Common myeloid progenitor, CD34-positive (primary cell): ENCODE measurements at places on chromosomes 13 and 19.

DNA sequence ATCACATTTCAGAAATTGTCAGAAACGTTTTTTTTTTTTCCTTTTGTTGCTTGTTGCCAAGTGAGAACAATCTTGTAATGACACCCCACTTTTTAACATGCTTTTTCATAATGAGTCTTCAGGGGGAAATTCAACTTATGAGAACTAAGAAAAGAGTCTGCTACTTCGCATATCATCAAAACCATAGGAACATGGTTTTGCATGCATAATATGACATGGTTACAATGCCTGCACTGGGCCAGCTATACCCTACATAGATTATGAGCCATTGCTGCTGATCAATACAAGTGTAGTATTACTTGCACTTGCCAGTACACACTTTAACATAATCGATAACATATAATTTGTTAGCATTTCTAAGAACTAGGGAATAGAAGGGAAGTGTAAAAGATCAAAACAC lies 191.0 kb upstream of the NBEA start:
- H3K27ac ChIP-seq = no peak overlapping the region
- no peak overlapping the region for H3K4me3 ChIP-seq
- no peaks in the 10 kb centered on the region for H3K36me3 ChIP-seq
- H3K4me1 ChIP-seq = no peaks in the 10 kb centered on the region
- DNase-seq = no peak

- no peak overlapping the region for H3K27ac ChIP-seq
- no peaks in the 10 kb centered on the region for H3K36me3 ChIP-seq
- no peaks in the 10 kb centered on the region for H3K27me3 ChIP-seq
- peaks cover 1% of the 10 kb centered on the region for H3K4me1 ChIP-seq
- no peak overlapping the region for H3K4me3 ChIP-seq
- DNase-seq = no peak
These were observed 424.7 kb downstream of the KCTD12 start for GRCh38 chr13:76461484-76461883.

DNA sequence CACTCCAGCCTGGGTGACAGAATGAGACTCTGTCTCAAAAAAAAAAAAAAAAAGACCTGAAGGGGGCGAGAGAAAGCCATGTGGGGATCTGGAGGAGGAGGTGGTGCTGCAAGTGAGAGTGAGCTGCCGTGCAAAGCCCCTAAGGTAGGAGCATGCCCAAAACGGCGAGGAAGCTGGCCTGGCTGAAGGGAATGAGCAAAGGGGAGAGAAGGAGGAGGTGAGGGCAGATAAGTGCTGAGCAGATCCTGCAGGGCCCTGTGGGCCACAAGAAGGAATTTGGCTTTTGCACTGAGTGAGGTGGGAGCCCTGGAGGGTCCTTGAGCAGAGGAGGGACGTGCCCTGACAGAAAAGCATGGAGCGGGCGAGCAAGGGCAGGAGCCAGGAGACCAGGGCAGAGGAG lies 19.4 kb upstream of the ADGRE5 start:
- no peak overlapping the region for H3K27ac ChIP-seq
- no peak overlapping the region for H3K4me3 ChIP-seq
- peak; percentile 74 for DNase-seq
- H3K27me3 ChIP-seq = no peaks in the 10 kb centered on the region
- no peaks in the 10 kb centered on the region for H3K36me3 ChIP-seq

DNA sequence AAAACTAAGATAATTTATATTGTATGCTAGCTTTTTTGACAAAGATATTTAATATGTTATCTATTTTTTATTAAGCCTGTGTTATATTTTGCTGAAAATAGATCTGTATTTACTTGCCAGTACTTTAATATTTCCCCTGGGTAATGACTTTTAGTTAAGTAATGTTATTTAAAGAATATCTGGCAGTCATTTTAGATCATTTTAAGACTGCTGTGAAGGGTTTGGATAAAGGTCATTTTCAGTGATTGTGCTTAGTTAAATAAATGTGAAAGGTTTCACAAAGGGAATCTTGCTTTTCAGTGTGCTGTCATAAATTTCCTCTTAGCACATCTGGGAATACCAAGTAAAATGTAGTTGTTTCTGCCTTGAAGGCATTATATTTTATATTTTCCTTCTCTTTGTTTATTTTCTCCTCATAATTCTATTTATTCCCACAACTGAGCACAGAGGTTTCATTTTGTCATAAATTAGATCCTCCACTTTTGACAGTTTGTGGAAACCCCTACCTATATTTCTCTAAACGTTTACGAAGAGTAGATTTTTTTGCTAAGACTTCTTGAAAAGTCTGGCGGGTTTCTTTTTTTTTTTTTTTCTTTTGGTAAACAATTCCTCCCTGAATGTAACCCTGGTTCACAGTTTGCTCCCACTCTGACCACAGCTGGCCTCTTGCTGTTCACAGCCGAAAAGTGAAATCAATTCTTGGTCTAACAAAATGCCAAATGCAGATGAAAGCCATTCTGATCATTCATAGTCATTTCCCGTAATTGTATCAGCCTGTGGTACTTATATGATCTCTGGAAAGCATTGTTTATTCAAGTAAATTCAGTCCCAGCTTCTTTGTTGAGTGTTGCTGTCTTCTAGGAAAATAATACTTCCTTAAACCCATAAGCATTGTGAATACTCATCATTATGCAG lies 87.8 kb downstream of the MAB21L1 start:
- H3K36me3 ChIP-seq = no peaks in the 10 kb centered on the region
- DNase-seq = no peak
- no peaks in the 10 kb centered on the region for H3K4me1 ChIP-seq
- no peaks in the 10 kb centered on the region for H3K27me3 ChIP-seq
- H3K4me3 ChIP-seq = no peak overlapping the region
- no peak overlapping the region for H3K27ac ChIP-seq

- H3K27me3 ChIP-seq = peaks cover 27% of the 10 kb centered on the region
- no peak for DNase-seq
- no peak overlapping the region for H3K27ac ChIP-seq
- H3K4me1 ChIP-seq = peaks cover 25% of the 10 kb centered on the region
- no peak overlapping the region for H3K4me3 ChIP-seq
These were observed 977 bp upstream of the MAB21L1 start for GRCh38 chr13:35477386-35477946.

GRCh38 chr13:111249637-111250360 lies 70.6 kb upstream of the TEX29 start:
- DNase-seq = no peak
- H3K4me1 ChIP-seq = no peaks in the 10 kb centered on the region
- H3K4me3 ChIP-seq = no peak overlapping the region
- H3K36me3 ChIP-seq = peaks cover 48% of the 10 kb centered on the region
- H3K27me3 ChIP-seq = no peaks in the 10 kb centered on the region
- no peak overlapping the region for H3K27ac ChIP-seq
